GM12892 (cell line): ENCODE measurements at places on chromosomes 12 and 14.

GRCh38 chr12:47139000-47139681, 59.4 kb upstream of the AMIGO2 start:
- DNase-seq, result no peak

- no peak for DNase-seq
Measured at GRCh38 chr12:102172436-102172835, 25.2 kb downstream of the PMCH start.

GRCh38 chr12:10196210-10196609, 16.5 kb upstream of the GABARAPL1 start:
- peak; percentile 22 for DNase-seq

- DNase-seq, result no peak
Measured at GRCh38 chr14:93160353-93160801, 24.3 kb downstream of the MOAP1 start.

GRCh38 chr12:102326982-102327381, 129.3 kb upstream of the PMCH start:
- DNase-seq, result no peak

DNA sequence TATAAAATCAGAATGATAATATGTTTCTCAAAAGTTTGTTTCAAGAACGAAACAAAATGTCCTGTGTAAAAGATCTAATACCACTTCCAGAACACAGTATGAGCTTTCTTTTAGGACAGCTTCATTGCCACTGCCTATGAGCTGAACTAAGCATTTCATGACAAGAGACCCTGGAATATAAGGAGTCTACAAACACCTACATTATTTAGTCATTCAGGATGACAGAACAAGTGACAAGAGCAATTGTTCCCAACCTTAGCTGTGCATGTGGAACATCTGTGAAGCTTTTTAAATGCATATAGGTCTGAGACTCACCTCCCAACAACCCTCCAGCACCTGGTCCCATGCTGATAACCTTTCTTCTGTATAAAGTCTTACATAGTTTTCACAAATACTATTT, 103.1 kb upstream of the GARIN6 start:
- no peak for DNase-seq

DNA sequence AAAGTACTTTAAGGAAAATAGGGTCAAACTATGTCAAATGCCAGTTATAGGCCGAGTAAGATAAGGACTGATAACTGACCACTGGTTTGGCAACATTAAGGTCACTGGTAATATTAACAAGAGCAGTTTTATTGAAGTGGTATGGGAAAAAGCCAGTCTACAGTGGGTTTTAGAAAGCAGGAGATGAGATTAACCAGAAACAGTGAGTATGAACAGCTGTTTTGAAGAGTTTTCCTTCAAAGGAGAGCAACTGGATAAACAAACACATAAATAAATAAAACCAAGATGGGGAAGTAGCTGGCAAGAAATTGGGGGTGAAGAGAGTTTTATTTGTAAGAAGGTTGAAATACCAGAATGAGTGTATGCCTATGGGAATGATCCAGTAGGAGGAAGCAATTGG, 30.3 kb downstream of the KITLG start:
- DNase-seq, result no peak

DNA sequence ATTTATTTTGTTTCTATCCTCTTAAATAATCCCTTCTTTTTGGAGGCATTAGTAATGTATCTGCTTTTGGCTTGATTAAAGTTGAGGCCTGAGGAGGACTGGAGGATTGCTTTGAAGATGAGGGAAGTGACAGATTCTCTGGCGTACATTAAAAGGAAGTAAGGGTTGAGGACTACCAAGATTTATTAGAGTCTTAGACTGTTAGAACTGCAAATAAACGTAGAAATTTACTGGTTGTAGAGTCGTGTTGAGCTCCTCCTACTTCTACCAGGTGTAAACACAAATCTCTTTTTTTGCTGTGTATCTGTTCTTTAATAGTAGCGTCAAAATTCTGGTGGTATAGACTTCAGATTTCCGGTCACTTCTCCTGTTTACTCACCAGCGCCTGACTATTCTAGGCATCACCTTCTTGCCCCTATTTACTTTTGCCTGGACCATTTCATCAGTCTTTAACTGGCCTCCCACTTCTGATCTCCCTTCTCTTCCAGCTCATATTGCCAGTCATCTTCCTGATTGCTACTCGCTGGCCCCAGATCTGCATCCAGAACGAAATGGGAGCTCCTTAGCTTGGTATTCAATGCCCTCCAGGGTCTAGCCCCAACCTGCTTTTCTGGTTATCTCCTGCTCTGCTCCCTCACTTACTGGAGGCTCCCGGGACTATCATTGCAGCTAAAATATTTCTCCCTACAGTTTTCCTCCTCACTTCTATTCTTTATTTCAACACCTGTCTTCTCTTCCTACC, 8.4 kb upstream of the EID3 start:
- no peak for DNase-seq
